ENCODE measurements at places on chromosomes 2 and 18. TPM values are rescaled to one million over a fixed set of nuclear protein-coding genes. Genes with fewer than 3 reads are reported as not detected.

ANKRD30B gene
- total RNA-seq: not detected

SERPINB10 gene
- total RNA-seq: not detected

ASNSD1 gene
- 54.2 TPM for total RNA-seq

CDH7 gene
- total RNA-seq: not detected

CWC22 gene
- 32.7 TPM for total RNA-seq

CHRNA1 gene
- not detected for total RNA-seq

SPATA3 gene
- total RNA-seq: not detected

IFT172 gene
- total RNA-seq: 13.8 TPM

COL6A3 gene
- 7.0 TPM for total RNA-seq

ERMN gene
- total RNA-seq: 0.64 TPM
